ENCODE measurements at places on chromosomes 16 and 17.

DNA sequence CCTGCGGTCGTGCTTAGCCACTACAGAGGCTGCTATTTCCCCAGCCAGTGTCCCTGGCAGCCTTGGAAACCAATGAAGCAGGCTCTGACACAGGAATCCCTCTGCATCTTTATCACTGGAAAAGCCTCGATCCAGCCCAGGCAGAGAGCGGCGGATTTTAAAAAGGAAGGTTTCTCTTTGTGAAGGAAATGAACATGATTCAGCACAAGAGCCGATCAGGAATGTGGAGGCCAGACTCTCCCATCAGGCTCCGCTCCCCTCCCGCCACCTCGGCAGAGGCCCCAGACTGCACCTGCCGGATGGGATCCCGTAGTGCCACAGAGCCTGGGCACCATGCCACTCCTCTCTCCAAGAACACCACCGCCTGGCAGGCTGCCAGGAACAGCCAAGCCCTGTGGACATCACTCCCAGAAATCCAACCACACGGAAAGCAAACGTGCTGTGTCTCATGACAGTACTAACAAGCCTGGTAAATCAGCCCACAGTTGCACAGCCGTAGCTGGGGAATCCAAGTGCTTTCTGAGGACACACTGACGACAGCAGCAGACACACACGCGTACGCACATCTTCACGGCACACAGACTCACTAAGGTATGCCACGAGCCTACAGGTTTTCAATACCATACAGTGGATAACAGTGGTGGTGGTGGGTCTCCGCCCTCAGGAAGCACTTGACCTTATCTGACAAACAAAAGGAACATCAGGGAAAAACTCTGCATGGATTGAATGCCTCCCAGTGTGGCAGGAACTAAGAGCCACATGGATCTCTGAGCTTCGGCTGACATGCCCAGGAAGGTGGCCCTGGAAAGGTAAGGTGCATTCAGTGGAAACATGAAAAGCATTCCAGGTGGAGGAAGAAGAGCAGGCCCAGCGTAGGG is 5.4 kb downstream of the LRRC75A start:
- no peak for DNase-seq

DNA sequence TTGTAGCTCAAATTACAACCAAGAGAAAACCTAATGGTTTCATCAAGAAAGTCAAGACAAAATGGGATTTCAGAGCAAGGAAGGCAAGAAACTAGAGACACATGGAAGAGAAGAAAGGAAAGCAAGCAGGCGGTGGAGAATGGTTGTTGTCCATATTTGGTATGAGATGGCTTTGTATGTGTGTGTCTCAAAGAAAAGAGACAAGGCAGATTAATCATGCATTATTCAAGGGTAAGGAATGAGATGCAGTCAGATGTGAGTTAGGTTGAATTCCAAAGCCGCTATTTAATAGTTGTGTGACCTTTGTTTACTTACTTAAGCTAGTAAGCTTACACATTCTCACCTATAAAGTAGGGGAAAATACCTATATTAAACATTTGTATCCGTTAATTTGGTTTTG is 1029.6 kb downstream of the CDH11 start:
- no peak for DNase-seq

GRCh38 chr17:732067-732901 is at the start of gene TLCD3A:
Gene TLCD3A (plus strand): TSS chr17:732596. CDS start chr17:732648, 52 bp downstream.
- peak; percentile 52 for DNase-seq

GRCh38 chr17:15490634-15491261 is 23.3 kb upstream of the CDRT4 start:
- DNase-seq: no peak

- no peak for DNase-seq
These were observed 29.0 kb upstream of the CLEC18B start for GRCh38 chr16:74450236-74450635.

DNA sequence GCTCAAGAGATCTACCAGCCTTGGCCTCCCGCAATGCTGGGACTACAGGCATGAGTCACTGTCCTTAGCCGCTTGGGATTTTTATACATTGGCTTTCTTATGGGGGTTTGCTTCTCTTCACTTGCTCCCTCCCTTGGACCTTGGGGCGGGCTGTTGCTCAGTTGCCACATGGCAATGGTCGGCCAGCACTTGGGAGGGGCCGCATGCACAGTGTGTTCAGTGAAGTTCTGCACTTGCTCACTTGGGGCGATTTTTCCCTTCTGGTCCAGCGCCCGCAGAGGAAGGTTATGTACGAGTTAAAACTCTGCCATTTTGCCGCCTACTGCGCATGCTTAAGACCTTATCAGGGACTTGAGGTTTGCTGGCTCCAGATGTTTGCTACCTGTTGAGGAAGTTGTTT is 1367.6 kb upstream of the CDH8 start:
- no peak for DNase-seq

- DNase-seq: no peak
These were observed 19.4 kb downstream of the PRDM7 start for GRCh38 chr16:90057738-90058173.

- DNase-seq: no peak
These were observed 101.6 kb upstream of the CES5A start for GRCh38 chr16:55976815-55977214.

- no peak for DNase-seq
These were observed 175.1 kb downstream of the MSI2 start for GRCh38 chr17:57431415-57431814.

DNA sequence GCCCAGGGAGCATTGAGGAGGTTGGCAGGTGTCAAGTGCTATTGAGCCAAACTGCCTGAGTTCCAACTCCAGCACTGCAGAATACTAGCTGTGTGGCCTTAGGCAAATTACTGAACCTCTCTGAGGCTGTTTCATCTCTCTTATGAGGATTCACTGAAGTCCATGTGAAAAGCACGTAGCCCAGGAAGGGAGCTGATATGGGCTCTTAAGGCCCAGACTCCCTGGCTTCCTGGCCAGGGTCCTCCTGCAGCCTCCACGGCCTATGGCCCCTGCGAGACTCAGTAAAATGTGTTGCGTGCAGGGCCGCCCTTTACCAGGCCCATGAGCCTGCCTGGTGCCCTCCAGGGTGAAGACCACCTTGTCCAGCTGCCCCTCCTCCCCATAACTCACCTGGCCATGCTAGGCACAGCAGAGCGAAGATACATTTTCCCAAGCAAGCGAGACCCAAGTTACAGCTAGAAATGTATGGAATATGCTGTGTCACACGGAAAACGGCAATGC is 133.7 kb upstream of the TNRC6C start:
- DNase-seq: no peak
